ENCODE measurements at places on chromosomes 16 and 17.

DNA sequence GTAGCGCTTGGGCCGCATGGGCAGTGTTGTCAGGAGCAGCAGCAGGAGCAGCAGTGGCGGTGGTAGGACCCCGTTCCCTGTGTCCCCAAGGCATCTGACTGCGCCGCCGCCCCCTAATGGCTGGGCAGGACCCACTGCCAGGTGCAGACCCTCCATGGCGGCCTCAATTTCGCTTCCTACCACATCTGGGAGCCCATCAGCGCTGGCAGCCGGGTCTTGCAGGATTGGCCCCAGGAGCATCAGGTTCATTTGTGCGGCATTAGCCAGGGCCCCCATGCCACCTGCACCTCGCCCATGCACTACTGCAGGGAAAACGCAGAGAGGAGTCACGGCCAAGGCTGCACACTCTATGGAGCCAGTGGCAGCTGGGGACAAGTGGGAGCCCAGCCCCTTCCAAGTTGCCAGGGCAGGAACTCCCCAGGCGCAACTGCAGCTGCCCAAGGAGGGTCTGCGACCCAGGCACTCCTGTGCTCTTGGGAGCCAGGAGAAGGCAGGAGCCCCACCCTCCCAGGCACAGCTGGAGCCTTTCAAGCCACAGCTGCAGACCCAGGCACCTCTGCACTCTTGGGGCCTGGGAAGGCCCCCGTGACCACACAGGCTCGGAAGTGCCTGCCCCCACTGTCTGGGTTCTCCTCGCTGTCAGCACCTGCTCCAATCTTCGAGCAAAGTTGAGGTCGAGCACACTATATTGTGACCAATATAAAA lies 594.2 kb downstream of the KCNJ18 start:
- no peak for DNase-seq

DNA sequence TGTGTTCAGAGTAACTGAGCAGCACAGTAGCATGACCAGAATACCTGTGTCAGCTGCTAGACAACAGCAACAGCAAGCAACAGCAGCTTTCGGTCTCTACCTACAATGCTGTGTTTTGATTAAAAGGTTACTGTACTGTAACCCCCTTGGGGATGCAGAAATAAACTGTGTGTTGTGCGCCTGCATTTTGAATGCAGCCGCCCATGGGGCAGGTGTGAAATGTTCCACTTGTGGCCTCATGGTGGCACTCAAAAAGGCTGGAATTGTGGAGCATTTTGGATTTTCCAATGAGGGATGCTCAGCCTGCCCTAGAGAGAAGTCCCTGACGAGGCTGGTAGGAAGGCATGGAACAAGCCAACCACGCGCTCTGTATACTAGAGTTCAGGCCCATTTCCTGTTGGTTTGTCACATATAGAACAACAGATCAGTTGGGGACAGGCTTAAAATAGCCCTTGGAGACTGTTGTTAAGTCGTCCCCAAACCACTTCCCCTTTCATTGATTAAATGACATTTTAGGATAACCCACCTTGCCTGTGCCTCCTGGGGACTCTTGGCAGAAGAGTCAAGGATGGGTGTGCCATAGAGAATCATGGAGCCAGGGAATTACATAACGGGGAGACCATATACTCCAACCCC lies 27.1 kb downstream of the SCPEP1 start:
- DNase-seq = no peak

DNA sequence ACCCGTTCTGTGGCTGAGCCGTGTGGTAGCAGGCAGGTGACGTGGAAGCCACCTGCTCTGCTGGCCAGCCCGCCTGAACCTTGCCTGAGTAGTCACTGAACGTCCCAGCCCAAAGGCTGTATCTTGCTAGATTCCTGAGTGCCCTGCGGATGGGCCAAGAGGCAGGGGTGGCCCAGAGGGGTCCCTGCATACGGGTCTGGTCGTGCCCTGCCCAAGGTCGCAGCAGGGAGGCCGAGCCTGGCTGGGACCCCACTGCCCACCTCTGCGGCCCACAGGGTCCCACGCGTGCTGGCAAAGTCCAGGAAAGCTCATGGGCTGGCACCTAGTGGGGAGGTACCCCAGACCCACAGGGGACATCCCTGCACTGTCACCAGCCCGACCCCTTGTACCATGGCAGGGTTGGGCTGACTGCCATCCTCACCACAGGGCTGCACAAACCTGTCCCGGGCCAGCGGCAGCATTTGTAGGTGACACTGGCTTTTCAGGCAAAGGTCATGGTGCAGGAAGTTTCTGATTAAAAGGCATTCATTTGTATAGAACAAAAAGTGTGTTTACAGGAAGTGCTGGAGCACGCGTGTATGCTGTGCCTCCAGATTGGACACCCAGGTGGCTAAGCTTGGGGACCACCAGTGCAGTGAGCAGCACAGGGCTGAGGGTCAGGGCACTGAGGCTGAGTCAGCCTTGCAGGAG lies 45.1 kb upstream of the ZC3H18 start:
- no peak for DNase-seq

- DNase-seq = no peak
Measured at GRCh38 chr17:40372031-40372430, 7.5 kb upstream of the GJD3 start.

DNA sequence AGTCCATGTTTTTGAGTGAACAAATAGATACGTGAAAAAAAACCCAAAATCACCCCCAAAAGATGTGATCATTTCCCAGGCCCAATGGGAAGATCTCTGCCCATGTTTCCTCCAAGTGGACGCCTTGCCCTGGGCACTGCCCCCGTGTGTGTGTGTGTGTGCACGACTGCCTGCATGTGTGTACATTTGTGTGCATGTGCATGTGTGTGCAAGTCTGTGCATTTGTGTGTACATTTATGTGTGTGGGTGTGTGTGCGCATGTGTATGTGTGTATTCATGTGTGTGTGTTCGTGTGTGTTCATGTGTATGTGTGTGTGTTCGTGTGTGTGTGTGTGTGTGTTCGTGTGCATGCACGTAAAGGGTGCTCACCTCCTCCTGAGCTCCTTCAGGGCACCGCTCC lies 16.8 kb upstream of the LRRC37A3 start:
- DNase-seq = no peak

DNA sequence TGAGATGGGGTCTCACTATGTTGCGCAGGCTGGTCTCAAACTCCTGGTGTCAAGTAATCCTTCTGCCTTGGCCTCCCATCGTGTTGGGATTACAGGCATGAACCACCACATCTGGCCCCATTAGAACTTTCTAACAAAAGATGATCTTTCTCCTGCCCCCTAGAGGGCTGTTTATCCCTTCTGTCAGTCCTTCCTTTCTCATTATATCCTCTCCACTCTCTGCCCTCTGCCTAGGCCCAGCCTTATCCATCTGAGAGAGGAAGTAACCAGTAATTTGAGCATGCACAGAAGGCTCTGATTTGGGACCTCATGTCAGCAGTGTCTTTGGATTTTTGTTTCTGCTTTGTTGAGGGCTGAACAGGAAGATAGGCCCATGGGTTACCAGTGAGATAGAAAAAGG lies 4.4 kb upstream of the DHX40 start:
- DNase-seq = peak; percentile 15

All from fibroblast of skin of abdomen (primary cell).